ENCODE measurements at places on chromosomes 13 and 19.

DNA sequence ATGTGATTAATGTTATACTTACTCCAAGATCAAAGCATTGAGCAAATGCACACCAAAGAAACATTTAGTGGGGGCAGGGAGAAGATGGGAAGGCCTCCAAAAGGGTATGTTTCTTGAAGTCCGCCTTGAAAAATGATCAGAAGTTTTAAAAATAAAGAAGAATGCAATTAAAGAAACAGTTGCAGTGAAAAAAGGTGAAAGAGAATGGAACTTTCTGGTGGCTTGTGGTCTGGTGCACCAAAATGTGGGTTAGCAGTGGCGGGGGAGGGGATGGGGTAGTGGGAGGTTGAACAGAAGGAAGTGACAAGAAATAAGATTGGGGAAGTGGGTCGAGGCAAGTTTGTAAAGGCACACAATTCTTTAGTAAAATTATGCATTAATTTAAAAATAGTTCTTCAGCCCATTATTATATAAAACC is 2.5 kb downstream of the LCP1 start:
- DNase-seq: peak; percentile 43

GRCh38 chr13:24353736-24354135 is 44.4 kb downstream of the C1QTNF9 start:
- DNase-seq: no peak

- DNase-seq: no peak
Measured at GRCh38 chr19:4012092-4012974, 4.8 kb downstream of the PIAS4 start.

- no peak for DNase-seq
Measured at GRCh38 chr19:1481893-1482360, 2.9 kb upstream of the C19orf25 start.

DNA sequence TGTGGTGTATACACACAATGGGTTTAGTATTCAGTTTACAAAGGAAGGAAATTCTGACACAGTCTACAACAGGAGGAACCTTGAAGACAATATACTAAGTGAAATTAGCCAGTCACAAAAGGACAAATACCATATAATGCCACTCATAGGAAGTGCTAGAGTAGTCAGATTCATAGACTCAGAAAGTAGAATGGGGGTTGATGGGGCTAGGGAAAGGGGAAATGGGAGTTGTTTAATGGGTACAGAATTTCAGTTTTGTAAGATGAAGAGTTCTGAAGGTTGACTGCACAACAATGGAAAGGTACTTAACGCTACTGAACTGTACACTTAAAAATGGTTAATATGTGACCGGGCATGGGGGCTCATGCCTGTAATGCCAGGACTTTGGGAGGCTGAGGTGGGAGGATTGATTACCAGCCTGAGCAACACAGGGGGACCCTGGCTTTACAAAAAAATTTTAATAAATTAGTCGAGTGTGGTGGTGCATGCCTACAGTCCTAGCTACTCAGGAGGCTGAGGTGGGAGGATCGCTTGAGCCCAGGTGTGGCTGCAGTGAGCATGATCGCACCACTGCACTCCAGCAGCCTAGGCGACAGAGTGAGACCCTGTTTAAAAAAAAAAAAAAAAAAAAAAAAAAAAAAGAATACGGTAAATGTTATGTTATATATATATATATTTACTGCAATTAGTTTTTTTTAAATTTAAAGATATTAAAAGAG is 45.0 kb downstream of the SLC15A1 start:
- DNase-seq: no peak

DNA sequence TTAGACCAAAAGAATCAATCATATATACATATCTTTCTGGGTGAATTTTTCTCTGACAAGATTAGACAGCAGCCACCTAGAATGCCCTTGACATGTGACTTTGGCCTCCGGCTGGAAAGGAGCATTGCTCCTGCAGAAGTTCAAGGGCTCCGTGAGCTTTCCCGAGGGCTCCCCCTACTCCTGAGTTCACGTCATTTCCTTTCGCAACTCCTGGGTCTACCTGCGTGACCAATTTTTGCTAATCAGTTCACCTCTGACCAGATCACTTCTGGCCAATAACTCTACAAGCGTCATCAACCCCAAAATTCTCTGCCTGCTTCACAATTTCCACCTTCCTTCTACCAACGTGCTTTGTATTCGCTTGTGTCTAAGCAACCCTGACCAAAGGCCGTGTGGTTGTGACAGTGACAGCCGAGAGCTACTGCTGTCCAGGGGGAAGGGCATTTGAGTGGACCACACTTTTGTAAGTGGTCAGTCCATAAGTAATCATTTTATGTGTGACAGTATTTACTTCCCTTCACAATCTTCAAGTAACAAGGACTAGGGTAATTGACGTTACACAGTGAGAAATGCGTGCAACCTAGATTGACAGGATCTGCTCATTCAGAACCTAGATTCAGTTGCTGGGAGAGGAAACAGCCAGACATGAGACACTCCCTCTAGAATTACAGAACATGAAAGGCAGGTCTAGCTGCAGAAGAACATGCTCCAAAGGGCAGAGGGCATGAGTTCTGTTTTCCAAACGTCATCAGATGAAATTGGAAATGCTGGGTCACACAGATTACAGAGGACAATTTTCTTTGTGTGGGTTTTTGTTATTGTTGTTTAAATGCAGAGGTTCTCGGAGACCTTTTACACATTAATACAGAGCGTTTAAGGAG is 145.9 kb upstream of the SPACA7 start:
- no peak for DNase-seq

- no peak for DNase-seq
Measured at GRCh38 chr13:44855860-44856259, 133.4 kb downstream of the NUFIP1 start.

GRCh38 chr13:32837973-32838927 is 178.0 kb upstream of the KL start:
- no peak for DNase-seq

GRCh38 chr19:4567584-4568071 is 8.1 kb upstream of the SEMA6B start:
- DNase-seq: peak; percentile 32

DNA sequence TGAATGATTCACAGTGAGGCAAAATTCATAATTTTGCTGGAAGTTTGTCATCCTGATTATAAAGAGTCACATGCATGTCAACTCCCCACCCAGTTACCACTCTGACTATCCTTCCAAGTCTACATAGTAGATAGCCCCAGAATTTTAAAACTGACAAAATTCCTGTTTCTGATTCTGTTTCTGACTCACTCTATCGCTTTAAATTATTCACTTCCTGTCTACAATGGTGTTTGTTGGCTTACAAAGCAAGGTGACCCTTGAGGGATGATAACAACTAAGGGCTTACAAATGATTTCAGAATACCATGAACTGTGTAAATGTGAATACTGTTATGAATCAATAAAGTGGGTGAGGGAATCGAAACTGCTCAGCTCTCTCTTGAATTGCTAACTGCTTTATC is 98.7 kb upstream of the KL start:
- DNase-seq: no peak

GRCh38 chr19:32675720-32676185 is at the start of gene RGS9BP:
TSS of gene RGS9BP (plus strand) at chr19:32675848. CDS start at chr19:32676264, 416 bp downstream.
- DNase-seq: peak; percentile 55

- no peak for DNase-seq
Measured at GRCh38 chr19:28981518-28981917, 231.4 kb downstream of the UQCRFS1 start.

DNA sequence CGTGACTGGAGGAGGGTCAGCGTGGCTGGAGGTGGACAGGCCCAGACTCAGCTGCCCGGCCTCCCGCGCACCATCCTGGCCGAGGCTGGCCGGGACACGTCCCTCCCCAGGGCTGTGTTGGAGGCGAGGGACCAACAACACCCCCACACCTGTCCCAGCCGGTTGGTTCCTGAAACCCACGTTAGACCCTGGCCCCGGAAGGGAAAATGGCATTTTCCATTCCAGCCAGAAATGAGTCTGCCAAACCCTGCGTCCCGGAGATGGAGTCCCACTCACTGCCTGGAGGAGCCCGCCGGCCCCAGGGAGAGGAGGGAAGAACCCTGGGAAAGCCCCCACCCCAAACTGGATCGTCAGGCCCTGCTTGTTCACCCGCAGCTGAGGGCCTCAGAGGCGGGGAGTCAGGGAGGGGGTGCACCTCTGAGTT is 4.8 kb upstream of the WDR18 start:
- no peak for DNase-seq

GRCh38 chr19:40466219-40466984 is 399 bp upstream of the SPTBN4 start:
- peak; percentile 55 for DNase-seq

- no peak for DNase-seq
Measured at GRCh38 chr13:76271728-76272232, 614.4 kb downstream of the KCTD12 start.

DNA sequence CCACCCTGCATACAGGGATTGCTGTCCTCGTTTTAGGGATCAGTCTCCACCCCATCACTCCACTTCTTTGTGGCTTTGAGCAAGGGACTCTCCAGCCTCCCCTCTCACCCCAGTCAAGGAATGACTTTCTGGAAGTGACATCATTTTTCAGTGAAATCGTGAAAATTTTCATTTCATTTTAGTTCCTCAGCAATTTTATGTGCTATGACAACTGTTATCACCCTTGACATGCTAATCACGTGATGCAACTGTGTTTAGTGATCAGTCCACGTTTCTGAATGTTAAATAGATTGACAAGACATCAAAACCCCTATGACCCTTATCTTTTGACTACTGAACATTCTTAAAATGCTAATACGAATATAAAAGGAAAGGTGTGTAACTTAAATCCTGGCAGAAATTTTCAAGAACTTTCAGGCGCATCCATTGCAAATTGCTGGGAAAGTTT is 8.0 kb downstream of the C19orf81 start:
- DNase-seq: no peak

DNA sequence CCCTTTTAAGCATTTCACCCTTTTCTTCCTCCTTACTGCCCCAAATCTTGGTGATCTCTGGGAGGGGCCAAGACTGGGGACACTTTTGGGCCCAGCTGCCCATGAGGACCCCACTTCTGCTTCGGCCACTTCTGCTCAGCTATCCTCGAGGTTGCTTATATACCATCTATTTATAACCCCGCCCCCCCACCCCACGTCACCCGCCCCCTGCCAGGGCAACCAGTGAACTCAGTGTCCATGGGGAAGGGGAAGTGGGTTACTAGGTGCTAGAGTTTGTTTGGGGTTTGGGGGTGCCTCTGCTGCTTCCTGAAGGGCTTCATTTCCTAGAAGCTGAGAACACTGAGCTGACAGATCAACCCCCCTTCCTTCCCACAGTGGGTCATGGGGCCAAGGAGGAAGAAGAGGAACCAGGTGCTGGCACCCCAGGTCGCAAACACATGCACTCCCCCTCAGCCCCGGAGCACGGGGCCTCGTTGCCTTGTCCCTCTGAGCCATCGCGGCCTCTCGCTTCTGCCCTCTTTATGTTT is 6.1 kb upstream of the ADGRE5 start:
- DNase-seq: no peak

DNA sequence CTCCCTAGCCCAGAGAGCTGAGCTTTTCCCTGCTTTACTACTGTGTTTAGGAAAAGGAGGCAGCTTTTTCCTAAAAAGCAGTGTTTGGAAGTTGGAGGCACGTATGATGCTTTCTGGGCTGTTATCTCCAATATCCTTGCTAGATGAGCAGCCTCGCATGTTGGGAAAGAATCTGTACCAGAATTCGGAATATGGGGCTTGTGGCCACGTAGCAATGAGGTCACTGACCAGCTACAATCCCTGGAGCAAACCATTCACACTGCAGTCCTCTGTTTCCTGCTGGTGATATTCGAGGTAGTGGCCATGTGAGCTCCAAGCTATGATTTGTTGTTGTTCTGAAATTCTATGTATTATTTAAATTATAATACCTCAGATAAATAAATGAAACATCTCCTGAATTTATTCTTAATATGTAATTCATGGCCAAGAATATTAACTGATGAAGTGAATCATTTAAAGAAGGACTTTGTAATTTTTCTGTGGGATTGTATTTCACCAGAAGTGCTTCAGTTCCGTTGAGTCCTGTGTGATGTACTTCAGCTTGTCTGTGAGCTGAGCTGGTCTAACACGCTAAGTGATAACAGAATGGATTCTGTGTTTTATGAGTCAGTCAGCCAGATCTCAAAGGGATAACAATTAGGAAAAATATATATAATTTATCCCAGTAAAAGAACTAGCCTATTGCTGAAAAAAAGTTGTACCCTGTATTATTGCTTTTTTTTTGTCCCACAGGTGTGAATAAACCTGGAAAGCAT is 319.5 kb downstream of the SHISA2 start:
- DNase-seq: no peak

- no peak for DNase-seq
Measured at GRCh38 chr19:18202778-18203407, 949 bp downstream of the RAB3A start.

DNA sequence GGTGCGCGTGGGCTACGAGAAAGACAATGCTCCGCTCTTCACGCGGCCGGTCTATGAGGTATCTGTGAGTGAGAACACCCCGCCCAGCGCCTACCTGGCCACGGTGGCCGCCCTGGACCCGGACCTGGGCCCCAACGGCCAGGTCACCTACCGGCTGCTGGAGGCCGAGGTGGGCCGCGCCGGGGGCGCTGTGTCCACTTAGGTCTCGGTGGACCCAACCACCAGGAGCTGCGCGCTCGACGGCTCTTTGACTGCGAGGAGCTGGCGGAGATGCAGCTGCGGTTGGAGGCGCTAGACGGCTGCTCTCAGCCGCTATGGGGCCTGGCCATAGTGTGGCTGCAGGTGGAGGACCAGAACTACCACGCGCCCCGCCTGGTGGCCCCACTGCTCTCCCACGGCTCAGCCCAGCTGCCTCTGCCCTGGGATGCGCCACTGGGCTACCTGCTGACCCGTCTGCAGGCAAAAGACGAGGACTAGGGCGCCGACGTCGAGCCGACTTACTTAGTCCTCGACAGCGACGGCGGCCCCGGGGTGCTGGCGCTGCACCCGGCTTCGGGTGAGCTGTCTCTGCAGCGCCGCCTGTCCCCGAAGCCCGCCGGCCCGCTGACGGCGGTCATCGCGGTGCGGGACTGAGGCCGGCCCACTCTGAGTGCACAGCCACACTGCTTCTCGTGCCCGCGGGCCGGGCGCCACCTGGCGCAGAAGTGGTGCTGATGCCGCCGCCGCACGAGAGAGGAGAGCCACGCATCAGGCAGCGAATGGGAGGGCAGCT is 173.0 kb downstream of the OLFM4 start:
- no peak for DNase-seq

DNA sequence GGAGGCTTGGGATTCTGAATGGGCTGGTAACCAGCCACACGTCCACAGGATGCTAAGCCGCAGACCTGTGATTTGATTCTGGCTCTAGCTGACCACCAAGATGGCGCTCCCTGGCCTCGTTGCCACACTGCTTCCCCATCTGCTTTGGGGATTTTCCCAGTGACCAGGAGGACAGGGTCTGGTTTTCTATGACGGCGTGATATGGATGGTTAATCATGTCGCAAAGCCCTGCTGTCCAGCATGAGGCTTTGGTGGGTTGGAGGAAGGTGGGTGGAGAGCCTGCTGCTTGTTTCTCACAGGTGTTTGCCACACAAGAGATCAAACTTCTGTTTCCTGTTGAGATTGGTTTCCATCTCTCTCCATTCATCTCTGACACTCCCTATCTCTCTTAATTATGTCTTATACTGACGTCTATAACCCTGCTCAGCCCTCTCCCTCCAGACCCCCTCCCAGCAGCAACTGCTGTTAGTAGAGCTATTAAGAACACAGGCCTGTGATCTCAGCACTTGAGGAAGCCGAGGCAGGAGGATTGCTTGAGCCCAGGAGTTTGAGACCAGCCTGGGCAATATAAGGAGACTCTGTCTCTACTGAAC is 102.7 kb downstream of the SIPA1L3 start:
- DNase-seq: no peak

GRCh38 chr13:51618626-51619025 is 34.4 kb downstream of the WDFY2 start:
- DNase-seq: no peak

GRCh38 chr13:97000295-97000925 is 6.1 kb upstream of the OXGR1 start:
- no peak for DNase-seq

GRCh38 chr19:39341129-39341718 is 997 bp upstream of the SAMD4B start:
- no peak for DNase-seq
